ENCODE measurements at places on chromosomes 4 and X. TPM values are rescaled to one million over a fixed set of nuclear protein-coding genes. Genes with fewer than 3 reads are reported as not detected.

GRCh38 chr4:175530655-175531054, 281.4 kb downstream of the GPM6A start:
- DNase-seq = no peak

Gene F11
- total RNA-seq = not detected

- DNase-seq = no peak
Observed at GRCh38 chr4:65391814-65392213, 278.5 kb downstream of the EPHA5 start.

- DNase-seq = no peak
Observed at GRCh38 chrX:99266255-99266654, 1143.8 kb downstream of the PCDH19 start.

GRCh38 chr4:137705171-137705783, 173.0 kb upstream of the PCDH18 start:
- peak; percentile 61 for DNase-seq

DNA sequence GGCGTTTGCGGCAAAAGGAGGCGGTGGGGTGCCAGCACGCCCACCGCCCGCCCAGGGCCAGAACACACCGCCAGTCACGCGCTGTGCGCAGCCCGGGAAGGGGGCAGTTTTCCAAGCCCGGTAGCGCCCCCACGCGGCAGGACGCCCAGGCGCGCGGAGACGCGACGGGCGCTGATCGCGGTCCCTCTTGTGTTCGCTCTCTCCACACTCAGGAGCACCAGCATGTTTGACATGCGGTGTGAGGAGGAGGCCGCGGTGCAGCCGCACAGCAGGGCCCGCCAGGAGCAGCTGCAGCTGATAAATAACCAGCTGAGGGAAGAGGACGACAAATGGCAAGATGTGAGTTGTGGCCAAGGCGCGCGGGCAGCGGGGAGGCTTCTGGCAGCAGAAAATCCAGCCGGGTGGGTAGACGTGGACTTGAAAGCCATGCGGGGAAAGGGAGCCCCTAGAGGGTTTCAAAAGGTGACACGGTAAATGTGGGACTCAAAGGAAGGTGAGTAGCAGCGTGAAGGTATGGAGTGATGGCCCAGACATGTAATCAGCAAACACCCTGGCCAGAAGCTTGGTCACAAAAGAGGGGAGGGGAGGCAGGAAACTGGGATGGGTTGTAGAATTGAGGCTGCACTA, 104.1 kb downstream of the PHOX2B start:
- peak; percentile 54 for DNase-seq

- no peak for DNase-seq
Observed at GRCh38 chr4:25536564-25537320, 118.9 kb upstream of the SLC34A2 start.

GRCh38 chr4:1559896-1560650, 124.0 kb downstream of the FAM53A start:
- DNase-seq = no peak

DNA sequence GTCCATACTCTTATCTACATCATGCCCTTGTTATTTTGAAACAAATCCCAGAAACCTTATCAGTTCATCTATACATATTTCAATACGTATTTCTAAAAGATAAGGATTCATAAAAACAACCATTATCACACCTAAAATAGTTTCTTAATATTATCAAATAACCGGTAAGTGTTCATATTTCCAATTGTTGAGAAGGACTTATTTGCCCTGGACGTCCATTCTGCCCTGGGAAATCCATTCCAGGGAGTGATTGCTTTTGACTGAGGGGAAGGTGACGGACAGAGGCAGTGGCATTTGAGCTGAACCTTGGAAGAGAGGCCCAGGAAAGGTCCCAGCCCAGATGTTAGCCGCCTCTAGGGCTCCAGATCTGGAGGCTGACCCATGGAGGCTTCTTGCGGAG, 49.6 kb downstream of the STARD8 start:
- no peak for DNase-seq

Measured in tibial nerve (tissue), 4 donors.